Ascending aorta (tissue), 2 donors: ENCODE measurements at places on chromosomes 7 and 10.

- DNase-seq, result no peak
These were observed 252.8 kb downstream of the DPP6 start for GRCh38 chr7:154304740-154305700.

- DNase-seq, result no peak
These were observed 384.9 kb upstream of the PFKP start for GRCh38 chr10:2682491-2682890.

- no peak for DNase-seq
These were observed 605.1 kb downstream of the SORCS1 start for GRCh38 chr10:106559442-106559841.

DNA sequence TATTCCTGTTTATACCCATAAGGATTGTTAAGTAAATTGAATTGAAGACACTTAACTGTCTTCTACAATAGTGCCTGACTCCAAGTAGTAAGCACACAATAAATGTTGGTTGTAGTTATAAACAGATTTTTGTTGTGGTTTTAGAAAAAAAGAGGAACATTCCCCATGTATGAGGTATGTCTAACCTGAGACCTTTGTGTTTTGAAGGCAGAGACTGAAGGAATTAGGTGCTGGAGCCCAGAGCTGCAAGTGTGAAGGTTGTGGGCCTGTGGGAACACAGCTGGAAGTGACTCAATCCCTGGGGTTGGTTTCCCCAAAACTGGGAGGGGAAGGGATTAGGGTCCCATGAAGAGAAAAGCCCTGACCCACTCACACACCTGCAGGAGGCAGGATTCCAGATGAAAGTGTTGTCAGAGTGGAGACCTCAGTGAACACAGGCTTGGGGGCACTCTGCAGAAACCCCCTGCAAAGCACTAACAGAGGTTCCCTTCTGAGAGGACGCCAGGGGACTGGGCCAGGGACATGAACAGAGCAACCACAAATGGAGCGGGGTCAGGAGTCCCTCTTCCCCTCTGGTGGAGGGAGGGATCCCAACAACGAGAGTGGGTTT is 265.1 kb upstream of the KLF14 start:
- DNase-seq, result no peak

DNA sequence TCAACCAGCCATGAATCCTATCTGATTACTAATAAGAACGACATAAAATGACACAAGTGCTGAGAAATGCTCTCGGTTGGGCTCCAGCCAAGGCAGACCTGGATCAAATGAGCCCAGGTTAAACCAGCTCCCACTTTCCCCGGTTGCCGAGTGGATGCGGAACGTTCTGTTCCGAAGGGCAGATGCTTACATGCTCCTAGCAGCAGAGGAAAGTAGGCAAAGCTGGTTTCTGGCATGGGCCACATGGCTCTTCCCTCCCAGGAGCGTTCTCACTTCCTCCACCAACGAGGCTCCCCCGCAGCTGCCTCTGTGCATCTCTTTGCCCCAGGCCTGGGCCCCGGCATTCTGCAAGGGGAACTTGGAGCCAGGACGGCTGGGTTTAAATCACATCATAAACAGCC is 61.8 kb upstream of the SDK1 start:
- DNase-seq, result no peak

DNA sequence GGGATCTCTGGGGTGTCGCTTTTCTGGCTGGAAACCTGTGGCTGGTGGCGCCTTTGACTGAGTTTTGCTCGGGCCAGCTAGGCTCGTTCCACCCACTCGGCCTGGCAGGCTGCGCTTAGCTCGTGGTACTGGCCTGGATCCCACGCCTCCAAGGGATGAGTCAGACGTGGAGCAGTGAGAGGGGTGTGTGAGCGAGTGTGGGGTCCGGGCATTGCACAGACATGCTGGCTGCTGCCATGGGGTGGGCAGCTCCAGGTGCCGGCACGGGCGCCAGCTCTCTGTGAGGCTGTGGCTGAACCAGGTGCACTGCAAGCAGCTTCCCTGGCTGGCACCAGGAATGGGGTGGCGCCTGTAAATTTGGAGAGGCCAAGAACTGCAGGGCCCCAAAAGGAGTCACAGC is 63.1 kb upstream of the CACNA2D1 start:
- DNase-seq, result no peak

DNA sequence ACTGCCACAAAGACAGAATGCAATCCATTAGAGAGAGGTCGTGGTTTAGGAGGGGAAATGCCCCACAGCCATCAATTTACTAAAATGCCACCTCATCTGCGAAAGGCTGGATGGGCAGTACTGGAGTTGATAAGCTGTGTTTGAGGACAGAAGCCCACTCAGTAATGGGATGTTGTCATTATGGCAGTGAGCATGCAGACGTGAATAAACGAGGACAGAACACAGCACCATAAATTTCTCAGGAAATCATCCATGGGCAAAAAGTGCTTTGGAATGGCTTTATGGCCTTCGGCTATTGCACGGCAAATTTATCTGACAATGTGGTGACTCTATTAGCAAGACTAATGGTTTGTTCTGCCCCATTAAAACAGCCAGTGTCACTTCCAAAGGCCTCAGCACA is 15.9 kb upstream of the C10orf53 start:
- no peak for DNase-seq

DNA sequence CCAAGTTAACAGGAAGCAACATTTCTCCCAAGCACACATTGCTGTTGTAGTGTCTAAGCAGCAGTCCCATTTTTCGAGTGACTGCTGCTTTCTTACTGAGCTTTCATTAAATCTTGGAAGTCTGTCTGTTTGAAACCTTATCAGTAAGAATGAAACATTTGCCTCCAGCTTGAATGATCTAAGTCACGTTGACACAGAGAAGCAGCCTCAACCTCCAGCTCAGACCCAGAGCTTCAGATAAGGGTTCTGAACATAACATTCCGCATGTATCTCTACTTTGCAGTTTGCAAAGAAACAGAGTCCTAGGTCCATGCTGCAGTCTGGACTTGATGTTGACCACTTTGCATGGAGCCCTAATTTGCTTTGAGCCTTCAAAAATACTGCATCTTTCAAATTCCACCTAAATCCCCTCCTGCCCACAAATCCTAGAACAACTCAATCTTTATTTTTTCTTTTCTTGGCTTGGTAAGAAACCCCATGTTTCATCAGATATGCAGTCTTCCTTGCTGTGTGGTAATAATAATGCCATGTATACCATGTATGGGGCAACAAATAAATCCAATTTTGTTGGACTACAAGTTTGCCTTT is 698.7 kb upstream of the IGFBP3 start:
- no peak for DNase-seq

DNA sequence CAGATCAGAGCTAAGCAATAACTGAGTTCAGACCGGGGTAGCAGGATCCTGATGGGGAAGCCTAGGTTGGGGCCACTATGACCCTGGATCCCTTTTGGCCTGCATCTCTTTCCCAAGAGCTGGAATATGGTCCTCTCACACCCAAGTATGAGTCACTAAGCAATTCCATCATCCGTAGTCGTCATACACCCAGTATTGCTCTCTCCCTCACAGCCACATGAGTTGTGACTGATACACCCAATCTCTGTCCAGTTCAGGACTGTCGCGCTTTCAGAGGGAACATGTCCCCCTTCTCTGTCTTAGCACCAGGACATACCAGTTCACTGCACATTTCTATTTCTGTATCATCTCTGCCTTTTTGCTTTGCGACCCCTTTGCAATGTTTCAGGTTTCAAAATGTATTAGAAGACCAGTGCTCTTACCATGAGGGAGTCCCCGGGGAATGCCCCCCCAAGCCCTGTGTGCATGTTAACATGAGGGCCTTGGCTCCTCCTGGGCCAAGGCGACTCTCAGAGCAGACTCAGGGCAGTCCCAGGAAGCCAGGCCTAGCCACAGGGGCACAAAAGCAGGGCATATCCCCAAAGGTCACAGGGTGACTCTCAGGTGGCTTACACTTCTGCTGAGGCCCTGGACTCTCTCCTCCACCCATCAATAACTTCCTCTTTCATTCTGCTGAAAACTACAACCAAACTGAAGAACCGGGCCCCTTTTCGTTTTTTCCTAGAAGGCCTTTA is 75.3 kb upstream of the SAMD8 start:
- no peak for DNase-seq

- no peak for DNase-seq
These were observed 34.1 kb downstream of the PNLIPRP2 start for GRCh38 chr10:116654816-116655215.

- DNase-seq, result no peak
These were observed 117.4 kb downstream of the RAB18 start for GRCh38 chr10:27621461-27621860.
